ENCODE measurements at places on chromosomes 12 and 14.

DNA sequence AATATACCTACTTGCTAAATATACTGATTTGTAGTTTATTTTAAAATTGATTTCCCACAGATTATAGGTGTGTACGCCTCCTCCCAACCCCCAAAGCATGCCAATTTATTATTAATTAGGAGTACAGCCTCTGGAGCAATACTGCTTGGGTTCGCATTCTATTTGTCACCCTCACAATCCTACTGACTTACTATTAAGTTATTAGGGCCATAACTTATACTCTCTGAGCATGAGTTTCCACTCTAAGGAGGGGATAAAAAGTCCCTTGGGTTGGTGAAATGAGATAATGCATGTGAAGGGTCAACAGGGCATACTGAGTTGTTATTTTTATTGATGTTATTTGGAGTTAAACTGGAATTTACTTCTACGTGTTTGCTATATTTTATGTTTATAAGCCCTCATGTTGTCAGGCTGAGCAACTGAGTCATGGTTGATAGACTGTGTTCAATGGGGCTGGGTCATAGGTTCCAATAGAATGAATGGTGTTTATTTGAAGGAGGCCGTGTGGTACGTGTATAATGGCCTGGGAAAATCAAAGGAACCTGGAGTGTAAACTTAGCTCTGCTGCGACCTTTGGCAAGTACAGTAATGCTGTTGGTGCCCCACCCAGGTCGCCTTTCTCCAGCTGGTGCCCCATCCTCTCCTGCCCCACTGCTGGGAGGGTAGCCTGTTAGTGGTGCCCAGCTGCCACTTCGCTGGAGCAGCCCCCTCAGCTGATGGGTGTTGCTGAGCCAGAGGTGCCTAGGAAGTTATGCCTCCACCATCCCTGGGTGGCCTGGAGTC lies 99.3 kb upstream of the PTPRB start:
- no peak for DNase-seq

DNA sequence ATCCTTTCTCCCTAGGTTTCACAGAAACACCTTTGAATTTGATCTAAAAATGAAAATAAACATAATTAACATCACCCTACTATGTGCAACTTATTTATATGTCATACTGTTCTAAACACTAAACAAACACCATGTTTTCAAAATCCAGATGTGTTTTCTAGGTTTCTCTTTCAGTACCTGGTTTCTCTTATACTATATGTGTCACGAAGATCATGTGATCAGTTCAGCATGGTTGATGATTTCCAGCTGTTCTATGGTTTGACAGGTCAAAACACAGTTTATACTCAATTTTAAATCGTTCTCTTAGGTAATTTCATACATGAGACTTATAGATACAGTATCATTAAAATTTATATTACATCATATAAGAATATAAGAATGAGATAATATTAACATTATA lies 373.1 kb downstream of the SOX5 start:
- DNase-seq, result no peak

- DNase-seq, result no peak
These were observed 9.9 kb upstream of the GOLGA3 start for GRCh38 chr12:132838410-132839080.

- DNase-seq, result no peak
These were observed 57.4 kb upstream of the ANO4 start for GRCh38 chr12:100737168-100737567.
